ENCODE measurements at places on chromosomes 12 and 14.
A peak's percentile ranks its signal among the peaks of the same experiment; 100 is the strongest.

- DNase-seq, result no peak
Measured at GRCh38 chr14:100423317-100424010, 100.3 kb downstream of the SLC25A47 start.

- DNase-seq, result no peak
Measured at GRCh38 chr12:44523828-44524227, 352.3 kb downstream of the NELL2 start.

GRCh38 chr12:52578469-52578868 lies 4.8 kb upstream of the KRT74 start:
- DNase-seq, result peak; percentile 40

GRCh38 chr12:74977832-74978481 lies 231.7 kb downstream of the KCNC2 start:
- no peak for DNase-seq

DNA sequence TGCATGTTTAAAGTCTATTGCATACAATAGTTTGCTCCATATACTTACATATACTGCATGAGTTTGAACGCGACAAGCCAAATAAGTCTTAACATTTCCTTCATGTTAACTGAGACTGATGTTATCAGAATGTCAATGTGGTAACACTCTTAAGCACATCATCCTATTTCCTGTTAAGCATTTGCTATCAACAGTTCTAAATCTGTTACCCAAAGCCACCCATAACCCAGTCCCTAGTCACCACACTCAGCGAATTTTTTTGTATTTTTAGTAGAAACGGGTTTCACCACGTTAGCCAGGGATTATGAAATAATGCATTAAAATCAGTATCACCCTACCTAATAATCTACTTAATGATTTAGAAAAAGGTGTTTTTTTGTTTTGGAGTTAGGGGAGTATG lies 39.4 kb downstream of the HNRNPC start:
- no peak for DNase-seq

DNA sequence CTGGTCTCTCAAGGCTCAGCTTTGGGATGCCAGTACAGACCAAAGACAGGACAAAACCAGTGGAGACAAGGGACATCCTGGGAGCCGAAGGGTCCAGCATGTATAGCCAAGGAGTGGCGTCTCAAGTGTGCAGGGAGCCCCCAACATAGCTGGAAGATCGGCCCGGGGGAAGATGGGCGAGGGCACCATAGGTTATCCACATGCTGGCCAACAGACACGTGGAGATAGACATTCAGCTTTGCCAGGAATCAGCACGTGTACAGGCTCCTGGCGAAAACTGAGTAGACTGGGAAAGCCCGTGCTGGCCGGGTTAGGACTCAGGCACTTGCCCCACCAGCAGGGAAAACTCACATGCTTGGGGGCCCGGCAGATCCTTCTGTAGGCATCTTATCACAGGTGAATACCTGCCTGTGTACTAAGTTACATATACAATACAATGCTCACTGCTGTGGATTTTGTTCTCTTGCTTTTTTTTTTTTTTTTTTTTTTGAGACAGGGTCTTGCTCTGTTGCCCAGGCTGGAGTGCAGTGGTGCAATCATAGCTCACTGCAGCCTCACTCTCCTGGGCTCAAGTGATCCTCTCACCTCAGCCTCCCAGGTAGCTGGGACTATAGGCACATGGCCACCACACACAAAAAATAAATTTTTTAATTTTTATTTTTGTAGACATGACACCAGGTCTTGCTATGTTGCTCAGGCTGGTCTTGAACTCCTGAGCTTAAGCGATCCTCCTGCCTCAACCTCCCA lies 5.6 kb upstream of the ANKRD9 start:
- no peak for DNase-seq

GRCh38 chr12:45354399-45354798 lies 138.5 kb downstream of the ANO6 start:
- DNase-seq, result no peak

GRCh38 chr12:57739387-57739786 lies 845 bp upstream of the AGAP2 start:
- DNase-seq, result no peak

GRCh38 chr12:114665411-114666260 lies 18.3 kb downstream of the TBX3 start:
- no peak for DNase-seq

DNA sequence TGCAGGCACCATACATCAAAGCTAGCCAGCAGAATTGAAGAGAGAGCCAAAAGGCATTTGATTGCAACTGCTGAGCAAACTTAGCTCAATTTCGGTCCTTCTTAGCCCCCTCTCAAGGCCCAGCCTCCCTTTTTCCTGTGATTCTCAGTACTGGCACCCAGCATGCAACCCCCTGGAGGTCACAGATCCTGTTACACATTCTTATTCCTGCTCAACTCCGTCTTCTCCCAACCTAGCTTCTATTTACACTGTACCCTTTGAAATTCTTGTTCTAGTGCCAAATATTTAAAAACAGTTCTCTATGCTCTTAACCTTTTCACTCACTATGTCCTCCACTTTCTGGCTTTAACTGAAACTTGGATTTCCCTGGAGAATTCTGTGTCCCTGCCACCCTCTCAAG lies 131.3 kb upstream of the CPSF6 start:
- no peak for DNase-seq

DNA sequence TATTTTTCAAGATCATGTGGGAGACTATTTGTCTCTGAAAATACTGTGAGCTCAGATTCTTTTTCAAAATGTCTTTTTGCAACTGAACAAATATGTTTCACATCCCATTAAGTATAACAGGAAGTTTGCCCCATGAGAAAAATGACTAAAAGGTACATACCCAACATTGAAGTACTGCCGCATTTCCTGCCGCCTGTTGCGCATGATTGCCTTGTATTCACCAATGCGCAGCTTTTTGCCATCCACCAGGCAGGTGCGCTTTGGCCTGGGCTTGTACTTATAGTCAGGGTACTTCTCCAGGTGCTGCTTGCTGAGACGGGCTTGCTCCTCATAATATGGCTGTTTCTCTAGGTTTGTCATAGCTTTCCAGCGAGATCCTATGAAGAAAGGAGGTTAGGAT lies 413.2 kb downstream of the SOX5 start:
- no peak for DNase-seq

DNA sequence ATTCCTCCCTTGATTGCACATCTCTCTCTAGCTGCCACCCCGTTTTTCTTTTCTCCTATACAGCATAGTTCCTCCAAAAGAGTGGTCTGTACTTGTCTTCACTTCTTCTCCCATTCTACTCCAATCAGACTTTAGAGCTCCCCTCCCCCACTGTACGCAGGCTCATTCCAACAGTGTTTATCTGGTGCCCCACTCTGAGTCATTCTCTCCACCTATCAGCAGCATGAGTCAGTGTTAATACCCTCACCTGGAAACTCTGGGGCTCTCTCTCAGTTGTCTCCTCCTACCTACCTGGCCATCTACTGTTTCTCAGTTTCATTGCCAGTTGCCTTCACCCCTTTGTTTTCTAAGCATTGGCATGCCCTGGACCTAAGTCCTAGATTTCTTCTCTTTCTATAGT lies 175.1 kb upstream of the ARHGAP5 start:
- DNase-seq, result no peak

Measured in Ammon's horn (tissue), 1 donor.